ENCODE measurements at places on chromosomes 2 and 18.

DNA sequence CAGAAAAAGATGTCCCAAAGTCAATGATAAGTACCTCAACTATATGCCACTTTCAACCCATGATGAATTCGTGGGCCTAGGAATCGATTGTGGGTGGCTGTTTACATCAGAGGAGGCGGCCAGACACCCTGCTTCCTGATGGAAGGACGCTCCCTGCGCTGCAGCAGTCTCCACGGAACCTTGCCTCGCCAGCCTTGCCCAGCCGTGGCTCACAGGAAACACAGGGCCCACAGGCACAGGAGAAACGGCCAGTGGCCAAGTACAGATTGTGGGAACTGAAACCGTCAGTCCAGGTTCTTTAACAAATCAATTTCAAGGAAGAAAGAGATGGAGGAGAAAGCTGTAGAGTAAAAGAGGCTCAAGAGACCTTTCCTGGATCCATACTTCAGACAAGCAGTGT, 101.5 kb upstream of the NFATC1 start:
- DNase-seq = no peak

- DNase-seq = no peak
Measured at GRCh38 chr2:121810959-121811853, 55.8 kb downstream of the TSN start.

GRCh38 chr2:45750484-45750883, 99.0 kb downstream of the PRKCE start:
- DNase-seq = no peak

DNA sequence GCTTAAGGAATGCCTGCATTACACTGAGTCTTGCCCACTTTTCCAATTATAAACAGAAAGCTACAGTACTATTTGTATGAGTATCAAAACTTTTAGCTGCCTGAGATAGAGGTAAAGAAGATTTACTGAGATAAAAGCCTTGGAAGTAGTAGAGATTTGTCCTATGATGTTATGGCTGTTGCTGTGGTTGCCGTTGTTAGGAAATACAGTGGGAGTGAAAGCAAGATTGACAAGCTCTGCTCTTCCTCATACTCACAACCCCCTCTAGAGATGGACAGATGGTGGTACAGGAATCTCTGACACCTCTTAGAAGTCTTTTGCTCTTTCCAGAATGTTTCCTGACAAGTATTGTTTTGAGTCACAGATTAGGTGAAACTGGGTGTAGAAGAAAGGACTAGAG, 242.5 kb downstream of the RPIA start:
- no peak for DNase-seq

- peak; percentile 94 for DNase-seq
Measured at GRCh38 chr2:85888684-85889626, at the start of gene ST3GAL5. Gene ST3GAL5, minus strand, starts transcription at chr2:85888990. Its CDS starts 85 bp downstream, at chr2:85888905.
